ENCODE measurements at places on chromosomes 4 and X.
A peak's percentile ranks its signal among the peaks of the same experiment; 100 is the strongest.

- no peak for DNase-seq
Observed at GRCh38 chrX:105219454-105220401, 766 bp downstream of the TEX13A start.

GRCh38 chrX:150768580-150769190 is 75.5 kb downstream of the MTMR1 start:
- no peak for DNase-seq

DNA sequence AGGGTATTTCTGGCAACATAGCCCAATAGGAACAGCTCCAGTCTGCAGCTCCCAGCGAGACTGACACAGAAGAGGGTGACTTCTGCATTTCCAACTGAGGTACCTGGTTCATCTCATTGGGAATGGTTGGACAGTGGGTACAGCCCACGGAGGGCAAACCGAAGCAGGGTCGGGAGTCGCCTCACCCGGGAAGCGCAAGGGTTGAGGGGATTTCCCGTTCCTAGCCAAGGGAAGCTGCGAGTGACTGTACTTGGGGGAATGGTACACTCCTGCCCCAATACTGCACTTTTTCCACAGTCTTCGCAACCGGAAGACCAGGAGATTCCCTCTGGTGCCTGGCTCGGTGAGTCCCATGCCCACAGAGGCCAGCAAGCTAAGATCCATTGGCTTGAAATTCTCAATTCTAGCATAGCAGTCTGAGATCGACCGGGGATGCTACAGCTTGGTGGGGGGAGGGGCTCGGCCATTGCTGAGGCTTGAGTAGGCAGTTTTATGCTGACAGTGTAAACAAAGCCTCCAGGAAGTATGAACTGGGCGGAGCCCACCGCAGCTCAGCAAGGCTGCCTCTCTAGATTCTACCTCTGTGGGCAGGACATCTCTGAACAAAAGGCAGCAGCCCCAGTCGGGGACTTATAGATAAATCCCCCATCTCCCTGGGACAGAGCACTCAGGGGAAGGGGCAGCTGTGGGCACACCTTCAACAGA is 14.0 kb upstream of the ADAD1 start:
- no peak for DNase-seq

- DNase-seq = peak; percentile 24
Observed at GRCh38 chr4:88158489-88159228, at the start of gene ABCG2. Gene ABCG2, minus strand, starts transcription at chr4:88158639. Its CDS starts 18,644 bp downstream, at chr4:88139995.

DNA sequence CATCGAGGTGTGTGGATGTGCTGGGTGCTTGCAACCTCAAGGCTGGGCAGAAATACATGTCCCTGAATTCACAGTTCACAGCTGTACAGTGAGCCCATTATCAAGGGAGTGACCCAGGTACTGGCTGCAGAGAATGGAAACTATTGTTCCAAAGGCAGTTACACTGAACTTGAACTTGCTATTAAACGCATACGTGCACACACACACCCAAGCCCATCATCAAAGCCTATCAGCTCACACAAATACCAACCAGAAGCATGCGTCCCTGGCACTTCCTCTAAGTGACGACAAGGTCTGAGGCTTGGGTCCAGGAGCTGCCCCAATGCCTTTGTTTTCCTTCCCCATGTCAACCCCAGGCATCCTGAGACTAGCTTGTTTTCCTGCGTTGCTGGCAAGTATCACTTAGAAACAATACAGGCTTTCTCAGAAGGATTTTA is 88.6 kb downstream of the IRF2 start:
- DNase-seq = peak; percentile 31

GRCh38 chrX:153443476-153444332 is 2.2 kb downstream of the TREX2 start:
- DNase-seq = no peak

GRCh38 chr4:47954677-47955076 is 40.3 kb upstream of the NFXL1 start:
- no peak for DNase-seq

- DNase-seq = no peak
Observed at GRCh38 chr4:107317611-107318010, 281.5 kb upstream of the DKK2 start.

DNA sequence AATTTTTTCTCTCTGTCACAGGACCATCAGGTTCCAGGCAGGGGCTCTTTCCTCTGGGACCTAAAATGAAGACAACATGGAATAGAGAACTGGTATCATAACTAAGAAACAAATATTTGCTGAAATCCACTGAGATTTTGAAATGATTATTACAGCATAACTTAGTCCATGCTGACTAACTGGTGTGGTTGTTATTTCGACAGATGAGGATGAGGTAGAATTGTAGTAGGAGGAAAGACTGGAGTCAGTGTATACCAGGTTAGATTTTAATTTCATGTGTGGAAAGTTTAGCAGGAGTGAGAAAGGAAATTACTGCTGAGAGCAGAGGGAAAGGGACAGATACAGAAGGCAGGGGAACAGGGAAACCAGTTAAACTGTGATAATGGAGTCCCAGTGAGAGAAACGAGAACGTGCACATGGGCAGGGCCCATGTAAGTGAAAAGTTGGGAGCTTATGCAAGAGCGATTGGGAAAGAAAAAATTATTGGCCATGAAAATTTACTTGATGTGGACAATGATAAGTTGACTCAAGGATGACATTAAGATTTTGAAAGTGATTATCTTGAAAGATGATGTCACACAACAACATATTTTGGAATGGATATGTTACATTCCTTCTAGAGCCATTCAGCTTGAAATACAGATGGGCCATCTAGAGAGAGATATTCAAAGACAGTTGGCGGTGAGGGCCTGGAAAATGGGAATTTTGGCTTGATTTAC is 98.7 kb upstream of the DDIT4L start:
- DNase-seq = no peak

GRCh38 chr4:78083035-78083434 is 25.9 kb downstream of the FRAS1 start:
- DNase-seq = no peak

- DNase-seq = peak; percentile 3
Observed at GRCh38 chrX:19799319-19800182, 87.8 kb downstream of the SH3KBP1 start.

- no peak for DNase-seq
Observed at GRCh38 chrX:63765712-63766111, 19.3 kb downstream of the ARHGEF9 start.

- DNase-seq = peak; percentile 78
Observed at GRCh38 chr4:113837397-113837796, 75.9 kb upstream of the CAMK2D start.

DNA sequence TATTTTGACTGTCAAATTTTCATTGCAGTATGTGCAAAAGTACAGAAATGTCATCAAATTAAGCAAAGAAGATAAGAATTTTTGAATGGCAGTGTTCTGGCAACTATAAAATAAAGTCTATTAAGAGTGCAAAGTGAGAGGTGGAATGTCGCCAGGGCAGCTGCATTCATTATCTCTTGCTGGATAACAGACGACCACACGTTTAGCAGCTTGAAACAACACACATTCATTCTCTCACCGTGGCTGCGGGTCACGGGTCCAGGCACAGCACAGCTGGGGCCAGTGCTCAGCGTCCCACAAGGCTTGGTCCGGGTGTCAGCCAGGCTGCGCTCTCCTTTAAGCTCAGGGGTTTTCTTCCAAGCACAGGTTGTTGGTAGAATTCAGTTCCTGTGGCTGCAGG is 113.9 kb downstream of the GPR143 start:
- DNase-seq = no peak

- DNase-seq = no peak
Observed at GRCh38 chr4:152385551-152385950, 150.3 kb downstream of the FBXW7 start.

GRCh38 chr4:65358914-65359313 is 311.4 kb downstream of the EPHA5 start:
- no peak for DNase-seq

DNA sequence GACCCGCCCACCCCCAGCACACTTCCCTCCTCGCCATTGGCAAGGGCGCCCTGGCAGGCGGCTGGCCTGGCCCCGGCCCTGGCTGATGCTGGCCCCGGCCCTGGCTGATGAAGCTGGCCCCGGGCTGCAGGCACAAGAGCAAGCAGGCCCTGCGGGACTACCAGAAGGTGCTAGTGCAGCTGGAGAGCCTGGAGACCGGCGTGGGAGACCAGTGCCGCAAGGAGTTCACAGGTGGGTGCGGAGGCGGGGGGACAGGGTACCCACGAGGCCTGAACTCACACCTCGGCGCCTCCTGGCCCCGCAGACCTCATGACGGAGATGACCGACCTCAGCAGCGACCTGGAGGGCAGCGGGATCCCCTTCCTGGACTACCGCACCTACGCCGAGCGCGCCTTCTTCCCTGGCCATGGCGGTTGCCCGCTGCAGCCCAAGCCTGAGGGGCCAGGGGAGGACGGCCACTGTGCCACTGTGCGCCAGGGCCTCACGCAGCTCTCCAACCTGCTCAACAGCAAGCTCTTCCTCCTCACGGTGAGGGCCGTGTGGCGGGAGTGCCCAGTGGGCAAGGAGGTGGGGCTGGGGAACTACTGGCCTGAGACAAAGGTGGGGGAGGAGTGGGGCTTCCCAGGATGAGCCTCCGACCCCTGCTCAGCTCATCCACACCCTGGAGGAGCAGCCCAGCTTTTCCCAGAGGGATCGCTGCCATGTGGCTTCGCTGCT is 6.1 kb upstream of the SRPK3 start:
- DNase-seq = no peak

GRCh38 chr4:156800463-156800862 is 171.1 kb downstream of the PDGFC start:
- no peak for DNase-seq

- DNase-seq = no peak
Observed at GRCh38 chrX:38225093-38225492, 4.4 kb upstream of the SRPX start.

- DNase-seq = no peak
Observed at GRCh38 chrX:106702636-106703035, 23.9 kb upstream of the RNF128 start.

DNA sequence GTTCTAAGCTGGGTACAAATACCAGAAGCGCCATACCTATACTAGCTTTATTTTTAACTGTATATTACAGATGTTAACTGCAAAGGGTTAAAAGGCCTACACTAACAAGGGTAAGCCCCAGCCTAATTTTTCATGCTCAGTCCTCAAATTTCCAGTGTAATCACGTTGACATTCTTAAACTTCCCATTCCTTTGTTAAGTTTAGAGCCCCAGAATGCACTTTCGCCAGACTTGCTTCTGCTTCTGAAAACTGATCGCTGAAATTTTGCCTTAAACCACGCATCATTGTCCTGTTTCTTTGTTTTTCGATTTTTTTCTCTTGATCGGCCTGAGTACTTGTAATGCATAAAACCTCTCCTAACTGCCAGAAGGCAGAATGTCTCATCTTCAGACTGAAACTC is 2141.9 kb upstream of the AGA start:
- no peak for DNase-seq

GRCh38 chr4:122532766-122533165 is 76.2 kb upstream of the IL2 start:
- no peak for DNase-seq

- DNase-seq = no peak
Observed at GRCh38 chrX:149506349-149506748, 1.2 kb upstream of the IDS start.

All from umbilical cord (tissue), 2 donors.